Activated CD4-positive, alpha-beta T cell treated with anti-CD3 and anti-CD28 coated beads for 24 hours (primary cell): ENCODE measurements at places on chromosomes 2 and 18.

DNA sequence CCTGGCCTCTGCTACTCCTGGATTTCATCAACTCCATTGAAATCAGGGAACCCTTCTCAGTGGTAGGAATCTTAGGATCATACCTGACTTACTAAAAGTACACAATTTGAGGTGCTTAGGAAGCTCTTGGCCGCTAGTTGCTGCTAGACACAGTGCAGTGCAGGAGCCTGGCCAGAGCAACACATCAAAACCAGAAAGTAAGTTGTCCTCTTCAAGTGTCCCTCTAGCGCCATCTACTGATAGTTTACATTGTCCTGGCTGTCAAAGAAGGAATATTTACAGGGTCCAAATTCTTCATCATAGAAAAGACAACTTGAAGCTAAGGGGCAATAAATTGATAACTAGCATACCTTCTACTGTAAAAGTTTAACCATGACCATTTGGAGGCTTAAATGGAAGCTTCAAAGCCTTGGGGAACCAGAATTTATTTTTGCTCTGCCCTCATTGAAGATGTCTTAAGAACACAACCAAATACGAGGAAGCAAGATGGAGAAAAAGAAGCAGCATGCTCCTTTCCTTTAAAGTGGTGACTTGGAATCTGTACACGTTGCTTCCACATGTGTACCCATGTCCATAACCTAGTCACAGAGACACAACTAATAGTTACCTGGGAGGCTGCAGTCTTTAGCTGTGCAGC lies 889.1 kb upstream of the GCFC2 start:
- no peak for DNase-seq

GRCh38 chr2:176646033-176646615 lies 376.9 kb downstream of the MTX2 start:
- no peak for DNase-seq

GRCh38 chr18:63111671-63112402 lies 207.7 kb downstream of the BCL2 start:
- DNase-seq, result no peak

DNA sequence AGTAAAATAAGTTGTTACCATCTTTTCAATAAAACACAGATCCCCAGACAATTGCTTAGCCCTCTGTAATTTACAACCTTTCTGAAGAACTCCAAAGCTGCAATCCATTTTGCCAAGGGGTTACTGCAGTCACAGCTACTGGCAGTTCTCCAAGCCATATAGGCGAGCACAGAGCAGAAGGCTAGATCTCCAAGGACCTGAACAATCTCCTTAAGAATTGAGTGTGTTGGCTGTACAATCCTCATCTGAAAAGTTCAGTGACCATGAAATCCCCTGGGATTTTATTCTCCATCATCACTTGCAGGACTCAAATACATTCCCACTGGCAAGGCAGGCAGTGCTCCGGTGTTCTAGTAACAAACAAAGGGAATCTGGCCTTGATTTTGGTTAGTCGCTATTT lies 103.9 kb upstream of the LRP1B start:
- DNase-seq, result no peak

- DNase-seq, result no peak
Measured at GRCh38 chr2:65931056-65931455, 498.7 kb upstream of the SPRED2 start.
